ENCODE measurements at places on chromosomes 6 and 20.

GRCh38 chr6:85449818-85450759 lies at the start of gene NT5E:
Gene NT5E, plus strand, starts transcription at chr6:85450083. Its CDS starts 57 bp downstream, at chr6:85450140.
- DNase-seq, result no peak

- peak; percentile 18 for DNase-seq
Observed at GRCh38 chr6:105817370-105817769, 268.8 kb upstream of the PRDM1 start.

GRCh38 chr6:114194362-114195026 lies 148.3 kb downstream of the HS3ST5 start:
- DNase-seq, result no peak

- no peak for DNase-seq
Observed at GRCh38 chr20:61356196-61356595, 104.1 kb downstream of the CDH4 start.

DNA sequence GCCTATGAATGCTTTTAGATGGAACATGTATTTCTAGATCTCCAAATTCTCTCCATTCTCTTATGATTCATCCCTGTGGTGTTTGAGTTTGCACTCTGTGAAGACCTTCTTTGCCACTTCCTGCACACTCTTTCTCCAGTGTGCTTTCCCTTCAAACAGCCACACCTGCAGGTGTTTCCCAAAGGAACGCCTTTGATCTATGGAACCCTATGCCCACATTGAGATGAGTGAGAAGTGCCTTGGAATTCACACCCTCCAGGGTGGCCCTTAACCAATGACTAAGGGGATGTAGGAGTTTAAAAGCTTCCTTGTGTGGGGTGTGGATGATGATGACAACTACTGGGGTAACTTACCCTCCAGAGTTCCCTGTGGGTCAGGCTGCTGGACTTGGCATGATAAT lies 570.1 kb downstream of the DHX35 start:
- no peak for DNase-seq

DNA sequence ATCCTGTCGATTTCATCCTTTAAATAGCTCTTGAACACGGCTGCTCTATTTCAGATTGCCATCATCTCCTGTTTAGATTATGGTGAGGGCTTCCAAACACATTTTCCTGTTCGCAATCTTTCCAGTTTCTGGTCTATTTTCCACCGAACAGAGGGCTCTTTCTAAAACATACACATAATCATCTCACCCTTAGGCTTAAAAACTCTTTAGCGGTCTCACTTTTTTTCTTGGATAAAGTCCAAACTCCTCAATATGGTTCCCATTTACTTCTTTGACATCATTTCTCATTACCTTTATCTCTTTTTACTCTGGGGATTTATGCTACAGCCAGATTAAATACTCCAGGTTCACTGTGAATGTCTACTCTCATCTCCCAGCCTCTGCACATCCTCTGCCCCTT lies 103.4 kb upstream of the STMND1 start:
- no peak for DNase-seq

DNA sequence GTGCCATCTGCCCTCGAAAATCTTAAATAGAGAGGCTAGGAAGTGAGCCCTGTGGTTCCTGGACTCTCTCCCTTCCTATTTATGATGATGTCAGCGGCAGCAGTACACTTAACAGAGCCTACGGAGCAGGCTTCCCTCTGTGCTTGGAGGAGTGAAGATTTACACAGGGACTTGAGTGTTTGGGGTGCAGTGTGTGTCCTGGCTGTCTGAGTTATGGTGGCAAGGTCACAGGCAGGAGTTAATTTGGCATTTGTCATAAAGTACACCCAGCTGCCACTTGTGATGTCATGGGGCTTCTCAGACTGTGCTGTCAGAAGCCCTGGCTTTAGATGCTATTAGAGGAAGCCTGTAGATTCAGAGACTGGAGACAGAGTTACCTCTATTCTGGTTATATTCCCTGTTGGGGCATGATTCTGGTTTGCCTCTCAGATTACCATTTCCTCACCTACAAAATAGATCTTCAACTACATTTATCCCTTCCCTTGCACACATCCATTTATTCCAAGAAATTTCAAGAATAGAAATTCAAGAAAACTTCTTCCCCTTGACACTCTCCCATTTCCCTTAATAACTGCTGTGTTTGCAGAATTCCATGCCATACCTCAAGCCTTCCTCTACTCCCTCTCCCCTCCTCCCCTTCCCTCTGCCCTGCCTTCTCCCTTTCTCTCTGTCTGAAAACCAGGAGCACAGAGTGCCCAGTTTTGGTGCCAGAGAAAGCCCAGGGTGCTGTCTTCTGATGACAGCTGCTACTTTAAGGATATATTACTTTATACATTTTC lies 72.1 kb downstream of the SLC24A3 start:
- DNase-seq, result no peak

DNA sequence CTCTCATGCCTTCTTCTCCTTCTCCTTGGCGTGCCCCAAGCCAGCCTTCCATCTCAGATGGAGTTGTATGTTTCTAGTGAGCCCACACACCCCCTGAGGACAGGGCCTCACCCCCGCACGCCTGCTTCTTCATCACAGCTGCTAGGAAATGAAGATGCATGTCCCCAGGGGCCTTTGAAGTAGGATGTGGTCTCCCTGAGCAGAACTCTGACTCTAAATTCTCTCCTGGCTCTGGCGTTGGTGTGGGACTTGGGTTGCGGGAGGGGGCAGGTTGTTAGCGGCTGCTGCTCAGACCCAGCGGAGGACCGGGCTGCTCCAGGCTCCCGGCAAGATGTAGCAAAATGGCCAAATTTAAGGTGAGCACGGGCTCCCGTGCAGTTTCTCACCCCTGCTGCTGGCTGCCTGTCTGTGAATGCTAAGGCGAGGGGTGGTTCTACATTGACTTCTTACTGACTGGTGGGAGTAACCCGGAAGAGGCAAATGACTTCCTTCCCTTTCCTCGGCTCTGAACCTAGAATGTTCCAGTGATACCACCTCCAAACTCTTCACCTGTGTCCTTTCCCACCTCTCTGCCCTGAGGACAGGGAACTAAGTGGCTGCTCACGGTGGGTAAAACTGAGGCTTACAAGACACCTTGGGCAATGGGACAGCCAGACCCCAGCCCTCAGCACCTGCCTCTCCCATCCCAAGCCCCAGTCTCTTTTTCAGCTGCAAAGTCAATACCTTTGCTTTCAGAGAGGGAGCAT lies 8.8 kb downstream of the SYNJ2 start:
- no peak for DNase-seq

DNA sequence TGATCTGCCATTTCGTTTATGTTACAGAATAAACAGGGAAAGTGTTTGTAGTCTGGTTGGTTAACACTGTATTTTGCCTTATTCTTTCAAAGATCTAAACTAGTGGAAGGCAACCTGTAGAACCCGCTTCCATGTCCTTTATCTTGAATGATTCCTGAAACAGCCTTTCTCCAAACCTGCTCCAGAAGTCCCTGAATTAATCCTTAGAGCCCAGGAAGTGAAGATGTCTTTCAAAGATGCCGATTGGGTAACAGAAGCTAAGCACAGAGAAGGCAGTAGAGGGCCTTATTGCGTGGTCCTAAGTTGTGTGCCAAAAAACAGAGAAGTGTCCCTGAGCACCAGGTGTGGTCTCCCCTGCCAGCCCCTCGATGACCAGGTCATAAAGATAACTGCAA lies 19.2 kb upstream of the ZSCAN16 start:
- DNase-seq, result no peak

DNA sequence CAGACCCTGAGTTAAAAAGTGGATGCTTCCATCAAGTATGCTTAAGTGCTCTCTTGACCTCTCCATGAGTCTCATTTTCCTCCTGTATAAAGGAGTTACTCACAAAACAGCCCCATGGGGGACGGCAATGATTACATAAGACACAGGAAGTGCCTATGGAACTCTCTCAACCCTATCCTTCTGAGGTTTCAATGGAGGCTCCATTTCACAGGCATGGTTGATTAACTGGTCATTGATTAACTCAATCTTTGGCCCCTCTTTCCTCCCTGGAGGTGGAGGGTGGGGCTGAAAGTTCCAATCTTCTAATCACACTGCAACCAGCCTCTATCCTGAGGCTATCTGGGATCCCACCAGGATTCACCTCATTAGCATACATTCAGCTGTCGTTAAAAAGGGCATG lies 29.3 kb downstream of the CST8 start:
- peak; percentile 7 for DNase-seq

DNA sequence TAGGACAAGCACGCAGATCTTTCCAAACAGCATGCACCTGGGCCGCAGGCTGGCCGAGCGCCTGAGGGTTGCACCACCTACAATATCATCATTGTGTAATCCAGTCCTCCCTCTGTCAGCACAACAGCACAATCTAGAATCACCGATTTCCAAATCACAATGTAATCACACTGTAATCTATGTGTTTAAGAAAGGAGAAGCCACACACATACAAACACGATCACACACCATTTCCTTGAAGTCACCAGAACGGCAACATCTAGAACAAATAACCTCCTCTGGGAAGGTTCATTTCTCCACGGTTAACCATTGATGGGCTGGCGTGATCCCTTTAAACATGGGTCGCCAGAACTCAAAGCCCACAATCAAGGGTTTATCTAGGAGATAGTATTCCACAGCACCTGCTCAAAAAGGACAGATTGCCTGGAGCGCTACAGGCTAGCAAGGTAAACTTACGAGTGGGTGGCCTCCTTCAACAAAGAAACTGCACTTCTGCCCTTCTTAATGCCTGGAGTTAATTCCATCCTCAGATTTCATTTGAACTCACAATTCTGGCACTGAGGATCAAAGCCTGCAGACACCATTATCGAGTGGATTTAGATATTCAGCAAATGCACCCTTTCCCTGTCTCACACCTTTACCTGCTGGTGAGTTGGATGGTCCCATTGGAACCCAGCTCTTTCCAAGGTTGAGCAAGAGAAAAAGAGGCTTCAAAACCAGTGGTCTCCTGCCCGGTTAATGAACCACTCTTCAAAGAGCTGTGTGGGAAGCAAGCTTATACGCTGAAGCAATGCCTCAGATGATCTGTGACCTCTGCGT lies 83.8 kb upstream of the FOXQ1 start:
- DNase-seq, result no peak

- no peak for DNase-seq
Observed at GRCh38 chr20:15699431-15700146, 873.7 kb downstream of the KIF16B start.

- no peak for DNase-seq
Observed at GRCh38 chr6:75758061-75758460, 9.0 kb downstream of the MYO6 start.

- DNase-seq, result no peak
Observed at GRCh38 chr6:130466052-130466747, 100.4 kb downstream of the TMEM200A start.

GRCh38 chr6:30942338-30943060 lies 1.7 kb downstream of the MUCL3 start:
- DNase-seq, result no peak

- peak; percentile 66 for DNase-seq
Observed at GRCh38 chr20:62666736-62667529, 24.6 kb downstream of the SLCO4A1 start.

DNA sequence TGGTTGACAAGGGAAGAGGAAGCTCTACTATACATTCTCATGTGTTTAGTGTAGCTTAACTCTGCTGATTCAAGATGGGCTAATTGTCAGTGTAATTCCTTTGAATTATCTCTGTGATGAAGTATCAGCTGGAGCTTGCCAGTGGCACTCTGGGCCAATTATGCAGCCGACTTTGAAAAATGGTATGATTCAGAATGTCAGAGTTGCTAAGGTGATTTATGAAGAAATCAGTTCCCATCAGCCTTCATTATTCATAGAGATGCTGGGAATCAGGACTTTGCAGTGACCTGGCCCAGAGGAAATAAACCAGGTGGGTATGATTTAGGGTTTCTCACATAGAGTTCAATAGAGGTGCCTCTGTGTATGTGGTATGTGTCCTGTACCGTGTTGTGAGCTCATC lies 33.4 kb downstream of the KCNS1 start:
- no peak for DNase-seq

DNA sequence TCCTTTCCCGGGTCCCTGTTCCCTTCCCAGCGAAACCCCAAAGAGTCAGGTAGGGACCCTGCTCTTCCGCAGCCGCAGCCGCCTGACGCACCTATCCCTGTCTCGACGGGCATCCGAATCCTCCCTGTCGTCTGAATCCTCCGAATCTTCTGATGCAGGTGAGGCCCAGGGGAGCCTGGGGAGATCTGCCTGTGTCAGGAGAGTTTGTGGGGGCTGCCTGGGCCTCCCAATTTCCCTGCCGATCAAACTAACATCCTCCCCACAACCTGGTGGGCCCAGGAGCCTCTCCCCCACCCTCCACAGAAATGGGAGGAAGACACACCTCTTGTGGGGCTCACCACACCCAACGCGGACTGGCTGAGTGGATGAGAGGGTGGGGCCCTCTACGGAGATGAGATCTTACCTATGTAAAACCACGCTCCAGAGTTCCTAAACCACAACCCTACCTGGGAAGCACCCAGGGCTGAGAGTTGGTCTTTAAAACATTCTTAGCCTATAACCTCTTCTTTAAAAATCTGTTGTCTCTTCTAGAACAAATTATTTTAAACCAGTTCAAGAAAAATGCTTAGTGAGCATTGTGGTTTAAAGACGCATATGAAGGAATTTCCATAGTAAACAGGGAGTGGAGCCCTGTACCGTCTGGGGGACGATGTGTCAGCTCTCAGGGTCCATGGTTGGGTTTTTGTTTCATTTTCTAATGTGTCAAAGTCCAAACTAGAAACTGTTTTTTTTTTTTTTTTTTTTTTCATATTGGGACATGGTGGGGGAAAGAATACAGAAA lies 1.7 kb downstream of the CDC25B start:
- no peak for DNase-seq

DNA sequence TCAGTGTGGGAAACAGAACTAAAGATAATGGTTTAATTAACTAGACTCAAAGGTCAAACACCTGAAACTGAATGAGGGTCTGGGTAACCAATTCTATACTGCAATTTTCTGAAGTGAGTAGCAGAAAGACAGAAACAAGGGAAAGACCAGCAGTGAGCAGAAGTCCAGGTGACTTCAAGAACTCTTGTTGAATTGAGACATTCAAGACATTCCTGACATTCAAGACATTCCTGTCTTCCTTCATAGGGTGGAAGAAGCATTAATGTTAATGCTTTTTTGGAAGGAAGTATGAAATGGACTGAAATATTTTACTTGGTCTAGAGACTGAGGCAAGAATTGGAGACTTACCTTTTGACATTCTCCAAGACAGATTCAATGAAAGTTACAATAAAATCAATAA lies 529.9 kb upstream of the MMS22L start:
- DNase-seq, result no peak

DNA sequence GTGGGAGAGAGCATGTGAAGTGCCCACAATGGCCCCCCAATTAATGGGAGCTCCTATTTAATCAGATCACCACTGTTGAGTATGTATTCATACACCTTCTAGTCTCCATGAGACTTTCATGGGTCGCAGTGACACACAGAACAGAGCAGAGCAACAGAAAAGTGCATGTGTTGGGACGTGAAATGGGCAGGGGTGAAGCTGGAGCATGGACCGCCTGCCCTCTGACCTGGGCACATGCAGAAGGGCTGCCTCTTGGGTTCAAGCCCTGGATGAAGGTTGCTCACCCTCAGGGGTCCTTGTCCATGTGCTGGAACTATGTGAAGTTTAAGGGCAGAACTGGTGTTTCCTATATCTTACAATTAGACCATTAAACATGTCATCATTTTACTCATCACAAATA lies 106.0 kb upstream of the PHACTR3 start:
- no peak for DNase-seq

Data from NCI-H345 (cell line).